ENCODE measurements at places on chromosomes 4 and X. TPM values are rescaled to one million over a fixed set of nuclear protein-coding genes. Genes with fewer than 3 reads are reported as not detected.

The SERPINA7 gene
- total RNA-seq: not detected

The USP26 gene
- not detected for total RNA-seq

The TMPRSS11F gene
- not detected for total RNA-seq

The KIF4A gene
- total RNA-seq: not detected

Measured in CD8-positive, alpha-beta T cell (primary cell).